HepG2 (cell line): ENCODE measurements at places on chromosomes 5 and 9. TPM values are rescaled to one million over a fixed set of nuclear protein-coding genes. Genes with fewer than 3 reads are reported as not detected.

GRIN1 gene
- 0.05 and 0.13 TPM in 2 replicates for polyA plus RNA-seq

PCDHB3 gene
- polyA plus RNA-seq, result 0.25 and 0.31 TPM in 2 replicates

SH3GLB2 gene
- polyA plus RNA-seq, result 40.6 and 68.0 TPM in 2 replicates

CBY3 gene
- not detected in 2 replicates for polyA plus RNA-seq

MEIKIN gene
- not detected in 2 replicates for polyA plus RNA-seq

PTGS1 gene
- polyA plus RNA-seq, result 0.05 and 0.08 TPM in 2 replicates

SEMA4D gene
- 0.16 and 0.17 TPM in 2 replicates for polyA plus RNA-seq

PCDHA11 gene
- polyA plus RNA-seq, result 0.05 TPM in 1 of 2 replicates, not detected in the other

KCNIP1 gene
- not detected in 2 replicates for polyA plus RNA-seq

SLC9A3 gene
- 1.5 and 1.9 TPM in 2 replicates for polyA plus RNA-seq

DNA sequence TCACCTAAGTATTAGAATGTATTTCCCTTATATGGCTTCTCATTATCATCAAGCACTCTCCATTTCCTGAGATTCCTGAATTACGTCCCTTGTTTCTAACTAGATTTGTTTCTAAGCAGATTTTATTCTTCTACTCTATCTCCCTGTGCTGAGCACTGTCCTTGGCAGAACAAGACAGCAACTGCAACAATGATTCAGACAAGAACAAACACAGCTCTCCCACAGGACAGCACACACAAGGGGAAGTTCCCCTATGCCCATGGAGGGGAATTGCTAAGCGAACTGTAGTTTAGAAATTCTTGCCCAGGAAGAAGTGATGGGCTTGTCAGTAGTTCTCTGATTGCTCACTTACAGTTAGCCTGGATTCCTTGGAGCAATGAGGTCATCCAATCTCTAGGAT lies 759.9 kb downstream of the DTWD2 start:
- no peak for DNase-seq

- no peak for DNase-seq
Observed at GRCh38 chr9:76984486-76984885, 35.0 kb upstream of the FOXB2 start.

DNA sequence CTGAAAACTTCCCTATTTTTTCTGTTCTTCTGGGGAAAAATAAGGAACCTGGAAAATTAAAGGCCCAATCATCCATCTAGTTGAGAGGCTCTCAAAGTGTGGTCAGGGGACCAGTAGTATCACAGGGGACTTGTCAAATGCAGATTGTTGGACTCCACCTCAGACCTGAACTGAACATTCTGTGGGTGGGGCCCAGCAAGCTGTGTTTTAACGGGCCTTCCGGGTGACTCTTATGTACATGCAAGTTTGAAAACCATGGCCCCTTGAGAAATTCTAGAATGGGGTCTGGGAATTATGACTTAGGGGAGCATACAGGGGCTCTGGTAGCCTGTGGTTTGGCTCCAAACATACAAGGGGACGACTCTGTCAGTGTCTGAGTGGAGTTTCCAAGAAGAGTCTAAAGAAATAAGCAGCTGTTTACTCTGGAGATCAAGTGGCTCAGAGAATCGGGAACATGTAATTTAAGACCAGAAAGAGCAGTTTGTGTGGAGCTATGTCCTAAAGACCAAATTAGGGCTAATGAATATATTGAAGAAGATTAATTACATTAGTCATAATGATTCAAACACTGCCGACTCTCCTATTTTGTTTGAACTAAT lies 177.4 kb downstream of the SLC28A3 start:
- no peak for DNase-seq

DNA sequence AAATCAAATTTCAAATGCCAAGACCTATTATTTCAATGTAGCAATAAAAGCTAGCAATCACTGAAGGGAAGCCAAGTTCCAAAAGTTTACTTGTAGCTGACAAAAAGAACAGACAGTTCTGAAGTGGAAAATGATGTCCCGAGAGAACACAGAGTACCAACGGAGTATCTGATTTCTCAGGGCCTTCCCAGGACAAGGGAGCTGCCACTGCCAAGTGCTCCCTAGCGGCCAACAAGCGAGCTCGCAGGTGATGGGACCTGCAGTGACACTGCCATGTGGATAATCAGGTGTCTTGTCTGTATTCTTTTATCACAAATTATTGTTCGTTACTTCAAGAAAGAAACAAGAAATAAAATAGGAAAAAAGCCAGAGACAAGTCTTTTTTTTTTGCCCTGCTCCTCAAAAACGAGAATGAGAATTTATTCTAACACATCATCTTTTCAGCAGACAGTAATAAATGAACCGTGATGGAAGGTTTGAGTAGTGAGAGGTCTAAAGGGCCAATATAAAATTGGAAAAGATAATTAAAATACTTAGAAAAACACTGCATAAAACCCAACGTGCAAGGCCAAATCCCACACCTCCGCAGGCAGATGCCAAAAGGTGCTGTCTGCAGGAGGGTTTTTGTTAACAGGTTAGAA lies 159.4 kb downstream of the MYO10 start:
- peak; percentile 62 for DNase-seq

- DNase-seq, result no peak
Observed at GRCh38 chr5:45383985-45384384, 312.2 kb downstream of the HCN1 start.

GRCh38 chr5:5050801-5051200 lies 89.3 kb upstream of the ADAMTS16 start:
- no peak for DNase-seq

GRCh38 chr5:129367883-129368282 lies 92.2 kb upstream of the ADAMTS19 start:
- DNase-seq, result no peak

- DNase-seq, result peak; percentile 19
Observed at GRCh38 chr9:111965566-111966019, 69.0 kb downstream of the UGCG start.
